Retina (tissue), 1 donor: ENCODE measurements at places on chromosomes 4 and X.

- peak; percentile 14 for DNase-seq
Measured at GRCh38 chrX:68146054-68146453, 287.2 kb downstream of the OPHN1 start.

DNA sequence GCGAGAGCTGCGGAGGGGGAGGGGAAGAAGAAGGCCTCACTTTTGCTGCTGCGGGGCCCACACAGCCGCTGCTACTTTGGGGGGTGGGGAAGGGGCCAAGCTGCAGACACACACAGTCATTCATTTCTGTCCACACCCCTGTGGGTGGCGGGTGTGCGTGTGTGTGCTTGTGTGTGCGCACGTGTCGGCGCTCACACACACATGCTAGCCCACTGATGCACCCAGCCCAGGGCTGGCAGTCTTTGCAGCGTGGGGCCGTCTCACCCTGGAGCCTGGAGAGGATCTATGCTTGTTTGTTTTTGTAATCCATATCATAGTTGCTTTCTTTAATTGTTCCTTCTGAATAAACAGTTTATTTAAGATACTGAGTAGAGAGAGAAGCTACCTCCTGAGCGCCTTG, 4.0 kb downstream of the DUSP9 start:
- DNase-seq: no peak

DNA sequence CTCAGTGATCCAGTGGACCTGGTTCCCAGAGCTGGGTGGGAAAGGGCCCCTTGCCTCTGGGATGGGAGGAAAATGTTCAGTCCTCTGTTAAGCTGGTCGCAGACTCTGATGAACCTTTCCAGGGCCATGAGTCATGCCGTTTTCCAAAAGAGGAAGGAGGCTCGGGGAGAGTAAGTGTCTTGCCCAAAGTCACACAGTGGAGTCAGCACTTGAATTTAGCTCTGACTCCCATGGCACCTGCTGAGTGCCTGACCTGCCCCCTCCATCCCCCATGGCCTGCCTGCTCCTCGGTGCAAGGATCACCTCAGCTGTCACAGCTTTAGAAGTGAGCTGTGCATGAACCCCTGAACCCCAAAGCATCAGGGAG, 14.0 kb upstream of the KIAA0232 start:
- no peak for DNase-seq

- DNase-seq: no peak
Measured at GRCh38 chr4:100146756-100147155, 43.5 kb downstream of the DDIT4L start.

DNA sequence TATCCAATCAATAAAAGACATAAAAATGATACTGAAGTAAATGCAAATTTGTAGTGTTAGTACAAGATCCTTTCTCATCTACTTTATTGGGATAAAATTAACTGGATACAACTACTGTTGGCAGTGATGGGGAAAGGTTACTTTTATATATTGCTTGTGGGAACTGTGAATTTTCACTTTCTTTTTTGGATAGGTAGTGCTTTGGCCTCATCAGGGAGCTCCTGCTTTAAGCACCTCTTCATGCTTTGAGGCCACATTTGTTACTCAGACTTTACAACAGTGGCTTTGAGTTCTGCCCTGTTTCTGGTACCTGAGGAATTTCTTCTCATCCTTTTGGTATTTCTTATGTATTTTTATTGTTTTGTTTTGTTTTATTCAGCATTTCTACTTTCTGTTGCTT, 316.8 kb upstream of the ZCCHC13 start:
- DNase-seq: no peak

DNA sequence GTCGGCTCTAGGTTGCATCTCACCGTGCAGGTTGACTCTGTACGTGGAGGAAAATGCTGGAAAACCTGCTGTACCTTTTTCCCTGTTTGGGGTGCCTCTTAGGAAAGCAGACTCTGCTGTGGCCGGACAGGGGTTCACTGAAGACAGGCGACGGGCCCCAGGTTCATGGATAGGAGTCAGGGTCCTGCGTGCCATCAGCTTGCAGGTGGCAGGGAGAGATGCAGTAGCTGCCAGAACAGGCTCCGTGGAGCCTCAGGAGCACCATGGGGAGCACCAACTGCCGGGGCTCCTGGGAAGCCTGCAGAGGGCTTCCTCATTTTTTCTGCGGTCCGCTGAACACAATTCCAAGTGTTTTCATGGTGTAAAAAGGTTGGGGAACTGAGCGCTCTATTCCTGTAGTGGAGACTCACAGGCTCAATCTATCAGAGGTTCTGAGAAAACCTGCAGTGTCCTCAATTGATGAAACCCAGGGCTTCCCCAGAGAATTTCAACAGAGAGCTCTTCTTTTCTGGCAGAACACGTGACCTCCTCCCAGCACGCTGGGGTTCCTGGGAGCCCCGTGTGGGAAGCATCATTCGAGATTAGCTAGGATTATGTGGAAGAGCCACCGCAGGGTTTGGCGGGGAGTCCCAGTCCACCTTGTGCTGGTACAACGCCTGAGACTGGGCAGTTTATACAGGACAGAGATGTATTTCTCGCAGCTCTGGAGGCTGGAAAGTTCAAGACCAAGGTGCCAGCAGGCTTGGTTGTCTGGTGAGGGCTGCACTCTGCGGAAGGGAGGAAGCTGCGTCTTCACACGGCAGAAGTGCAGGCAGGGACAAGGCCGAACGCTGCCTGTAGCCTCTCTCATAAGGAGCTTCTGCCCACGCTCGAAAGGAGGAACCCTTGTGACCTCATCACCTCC, 1.6 kb downstream of the HTRA3 start:
- no peak for DNase-seq
